ENCODE measurements at places on chromosomes 1 and 21. TPM values are rescaled to one million over a fixed set of nuclear protein-coding genes. Genes with fewer than 3 reads are reported as not detected.

SYT6 gene
- 1.3 TPM for polyA plus RNA-seq

RASAL2 gene
- 18.8 TPM for polyA plus RNA-seq

ALPL gene
- polyA plus RNA-seq: 7.6 TPM

KCNH1 gene
- polyA plus RNA-seq: 0.26 TPM

LRRIQ3 gene
- polyA plus RNA-seq: 5.7 TPM

RGS5 gene
- polyA plus RNA-seq: 10.3 TPM

ATP1A2 gene
- 5.0 TPM for polyA plus RNA-seq

WDR64 gene
- 0.35 TPM for polyA plus RNA-seq

RGL1 gene
- polyA plus RNA-seq: 158 TPM

ADORA1 gene
- 3.8 TPM for polyA plus RNA-seq

MRPL9 gene
- polyA plus RNA-seq: 113 TPM

DNA sequence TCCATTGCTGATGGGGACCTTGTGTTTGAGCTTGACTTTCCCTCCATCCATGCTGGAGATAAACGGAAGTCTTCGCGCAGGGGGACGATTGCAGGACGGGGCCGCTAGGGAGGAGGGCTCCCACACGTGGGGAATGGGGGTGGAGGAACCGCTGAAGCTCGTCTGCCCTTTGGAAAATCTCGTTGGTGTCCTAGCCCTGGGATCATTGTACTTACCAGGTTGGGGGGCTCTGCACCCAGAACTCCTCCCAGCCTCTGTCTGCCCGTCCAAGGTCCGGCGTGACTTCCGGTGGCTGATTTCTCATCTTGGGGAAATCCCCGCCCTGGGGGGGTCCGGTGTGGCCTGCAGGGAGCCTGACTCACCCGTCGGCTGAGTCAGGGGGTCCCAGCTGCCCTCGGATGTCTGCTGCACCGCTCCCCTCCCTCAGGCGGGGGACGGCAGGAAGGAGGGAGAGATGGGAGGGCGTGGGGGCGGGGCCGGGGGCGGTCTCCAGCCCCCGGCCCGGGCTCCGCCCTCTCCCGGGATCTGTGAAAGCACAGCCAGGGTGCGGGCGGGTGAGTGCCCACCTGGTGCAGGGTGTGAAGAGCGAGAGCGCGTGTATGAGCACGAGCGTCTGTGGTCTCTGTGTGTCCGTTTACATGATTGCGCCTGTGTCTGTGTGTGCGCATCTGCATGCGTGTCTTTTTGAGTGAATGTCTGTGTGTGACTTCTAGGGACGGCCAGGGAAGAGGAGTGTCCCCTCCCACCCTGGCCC is 35.8 kb downstream of the PIK3CD start:
- no peak for DNase-seq

- no peak for DNase-seq
These were observed 14.7 kb downstream of the LYPLAL1 start for GRCh38 chr1:219188331-219188803.

DNA sequence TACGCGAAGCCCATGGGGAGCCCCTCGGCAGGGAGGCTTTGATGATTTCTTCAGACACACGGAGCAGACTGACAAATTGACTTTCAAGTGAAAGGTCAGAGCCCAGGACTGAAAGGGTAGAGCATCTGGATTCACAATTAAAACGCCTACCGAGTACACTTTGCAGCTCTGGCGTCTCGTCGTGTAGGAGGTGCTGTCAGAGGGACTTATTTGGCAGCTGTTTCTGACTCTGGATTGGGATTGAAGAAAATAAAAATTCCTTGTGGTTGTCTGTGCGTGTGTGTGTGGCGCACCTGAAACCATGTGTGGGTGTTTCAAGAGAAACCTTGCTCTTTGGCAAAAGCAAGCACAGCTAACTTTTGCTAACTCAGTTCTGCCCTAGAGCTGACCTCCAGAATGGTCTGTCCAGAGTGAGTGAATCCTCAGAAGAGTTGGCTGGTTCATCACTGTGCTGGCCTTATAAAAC is 348.7 kb downstream of the HLX start:
- DNase-seq: no peak

DNA sequence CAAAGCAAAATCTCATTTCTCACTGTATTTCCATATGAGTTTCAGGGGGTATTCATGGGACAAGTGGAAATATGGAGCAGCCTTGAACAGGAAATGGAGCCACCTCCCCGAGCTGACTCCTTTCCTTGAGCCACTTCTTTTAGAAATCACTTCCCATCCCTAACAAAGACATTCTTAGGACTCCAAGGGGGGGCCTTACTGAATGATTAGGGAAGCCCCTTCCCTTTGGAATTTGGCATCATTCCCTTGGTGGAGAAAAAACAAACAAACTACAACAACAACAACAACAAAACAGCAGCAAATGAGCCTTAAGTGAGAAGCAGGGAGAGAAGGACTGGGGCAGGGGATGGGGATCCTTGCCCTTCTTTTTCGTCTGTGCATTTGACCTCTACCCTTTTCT is 278.3 kb downstream of the ZNF648 start:
- DNase-seq: no peak

DNA sequence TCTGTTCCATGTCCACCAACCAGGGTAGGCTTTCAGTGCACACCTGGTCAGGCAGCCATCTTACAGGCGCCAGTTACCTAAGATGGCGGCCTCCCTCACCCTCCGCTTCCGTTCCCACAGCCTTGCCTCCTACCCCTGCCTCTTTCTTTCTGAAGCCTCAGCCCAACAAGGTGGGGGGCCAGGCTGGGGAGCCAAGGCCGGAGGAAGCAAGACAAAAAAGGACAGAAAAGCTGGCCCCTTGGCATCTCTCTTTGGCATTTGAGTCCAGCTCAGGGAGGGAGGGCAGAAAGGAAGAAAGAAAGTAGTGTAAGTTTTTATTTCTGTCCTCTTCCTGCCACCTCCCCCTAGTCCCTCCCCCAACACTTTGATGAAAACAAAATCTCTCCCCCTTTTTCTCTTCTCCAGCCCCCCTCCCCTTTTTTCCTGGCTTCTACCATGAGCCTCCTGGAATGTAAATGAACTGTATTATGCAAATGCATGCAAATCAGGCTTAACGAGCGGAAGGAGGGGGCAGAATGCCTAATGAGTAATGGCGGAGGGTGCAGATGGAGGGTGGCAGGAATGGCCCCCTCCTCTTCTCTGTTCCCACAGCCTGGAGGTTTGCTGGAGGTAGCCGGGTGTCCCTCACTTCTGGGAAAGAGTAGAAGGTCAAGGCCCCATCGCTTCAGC is 43.8 kb downstream of the RHBG start:
- no peak for DNase-seq

DNA sequence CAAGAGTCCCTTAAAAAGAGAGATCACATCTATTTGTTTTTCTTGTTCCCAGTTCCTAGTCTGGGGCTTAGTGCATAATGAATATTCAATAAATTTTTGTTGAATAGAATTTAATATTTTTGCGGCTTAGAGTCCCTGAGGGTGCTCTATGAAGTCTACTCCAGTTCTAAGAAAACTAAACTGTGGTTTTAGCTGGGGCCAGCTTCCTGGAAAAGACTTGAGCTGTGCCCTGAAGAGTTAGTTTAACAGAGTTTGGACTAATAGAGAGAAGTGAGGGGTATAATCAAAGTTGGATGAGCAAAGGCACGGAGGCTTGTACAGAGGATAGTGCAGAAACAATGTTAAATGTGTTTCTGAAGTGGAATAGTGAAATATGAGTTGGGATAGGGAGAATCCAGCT is 168.9 kb downstream of the FASLG start:
- DNase-seq: no peak

GRCh38 chr1:61953076-61953789 is 211.0 kb downstream of the PATJ start:
- no peak for DNase-seq

DNA sequence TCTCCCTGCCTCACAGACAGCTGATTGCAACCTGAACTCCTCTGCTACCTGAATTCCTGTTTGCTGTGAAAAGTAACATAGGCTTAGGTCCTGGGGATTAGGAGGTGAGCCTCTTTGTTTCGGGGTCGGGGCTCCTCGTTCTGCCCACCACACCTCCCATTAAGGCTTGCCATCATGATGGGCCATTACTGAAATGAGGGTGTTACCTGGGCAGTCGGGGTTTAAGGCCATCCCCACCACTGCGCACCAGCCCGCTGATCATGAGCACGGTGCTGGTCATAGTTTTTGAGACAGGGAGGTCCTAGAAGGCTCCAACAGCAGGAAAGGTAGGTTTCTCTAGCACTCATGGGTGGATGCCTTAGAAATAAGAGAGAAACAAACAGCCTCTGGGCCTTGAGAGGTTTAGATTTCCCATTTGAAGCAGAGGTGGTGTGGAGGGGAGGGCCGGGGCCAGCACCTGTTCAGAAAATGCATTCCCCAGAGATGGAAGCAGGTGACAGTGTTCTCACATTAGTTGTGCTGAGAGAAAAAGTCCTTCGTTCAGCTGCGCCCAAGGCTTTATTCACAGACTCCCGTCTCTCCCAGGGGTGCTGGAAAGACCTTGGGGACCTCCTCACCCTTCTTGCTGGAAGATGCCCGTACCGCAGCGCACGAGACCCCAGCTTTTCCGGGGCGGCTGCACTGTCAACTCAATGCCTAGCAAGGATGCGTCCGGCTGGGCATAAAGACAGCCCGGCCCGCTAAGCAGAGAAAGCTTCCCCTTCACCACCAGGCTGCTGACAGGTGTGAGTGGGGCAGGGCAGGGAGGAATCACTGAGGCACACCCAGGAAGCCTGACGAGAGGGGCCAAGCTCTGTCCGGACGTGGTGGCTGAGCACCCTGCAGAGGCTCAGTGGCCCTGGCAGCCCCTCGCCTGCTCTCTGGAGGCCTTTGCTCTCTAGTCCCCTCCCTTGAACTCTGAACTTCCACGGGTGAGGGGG is 125.5 kb downstream of the PGBD5 start:
- DNase-seq: no peak

DNA sequence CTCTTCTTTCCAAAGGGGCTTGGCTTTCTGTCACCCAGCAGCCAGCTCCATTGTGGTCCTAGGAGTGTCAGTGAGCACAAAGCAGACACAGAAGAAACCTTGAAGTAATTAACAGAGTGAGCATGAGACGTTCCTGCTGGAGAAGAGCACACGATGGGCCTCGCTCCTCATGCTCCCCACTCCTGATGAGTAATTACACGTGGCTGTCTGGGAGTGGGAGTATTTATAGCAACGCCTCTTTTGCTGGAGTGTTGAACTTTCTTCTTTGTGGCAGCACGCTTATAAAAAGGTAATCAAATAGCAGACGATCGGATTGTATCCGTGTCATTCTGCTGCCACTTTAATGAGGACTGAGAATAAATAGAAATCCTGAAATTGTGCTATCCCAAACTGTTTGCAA is 185.8 kb downstream of the CAMTA1 start:
- DNase-seq: no peak

- no peak for DNase-seq
These were observed 22.9 kb downstream of the SUSD4 start for GRCh38 chr1:223341121-223341520.

DNA sequence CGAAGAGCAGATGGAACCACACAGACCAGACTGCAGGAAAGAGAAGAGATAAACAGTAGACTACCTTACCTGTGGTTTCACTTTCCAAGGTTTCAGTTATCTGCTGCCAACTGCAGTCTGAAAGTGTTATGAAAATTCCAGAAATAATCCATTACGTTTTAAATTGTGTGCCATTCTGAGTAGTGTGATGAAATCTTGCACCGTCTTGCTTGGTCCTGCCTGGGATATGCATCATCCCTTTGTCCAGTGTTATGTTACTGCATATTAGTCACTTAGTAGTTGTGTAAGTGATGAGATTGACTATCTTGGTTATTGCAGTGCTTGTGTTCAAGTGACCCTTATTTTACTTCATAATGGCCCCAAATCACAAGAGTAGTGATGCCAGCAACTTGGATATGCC is 33.9 kb downstream of the DNAJC6 start:
- no peak for DNase-seq

- DNase-seq: no peak
These were observed 534.0 kb downstream of the KIF26B start for GRCh38 chr1:245688536-245689453.

DNA sequence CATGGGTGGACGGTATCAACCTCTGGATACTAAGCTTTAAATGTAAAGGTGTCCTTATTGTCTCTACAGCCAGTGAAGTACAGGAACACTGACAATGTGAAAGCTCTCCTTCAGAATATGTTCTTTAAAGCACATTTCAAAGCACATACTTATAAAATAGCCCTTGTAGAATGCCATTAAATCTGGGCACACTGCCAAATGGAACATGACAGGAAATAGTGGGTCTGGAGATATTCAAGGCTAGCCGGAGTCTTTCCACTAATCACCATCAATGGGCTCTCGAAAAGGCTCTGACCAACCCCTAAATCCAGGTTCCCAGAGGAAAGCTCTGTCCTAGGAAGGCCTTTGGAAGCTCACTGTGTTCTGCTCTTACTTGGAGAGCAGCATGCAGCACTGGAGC is 46.6 kb downstream of the PLD5 start:
- no peak for DNase-seq

DNA sequence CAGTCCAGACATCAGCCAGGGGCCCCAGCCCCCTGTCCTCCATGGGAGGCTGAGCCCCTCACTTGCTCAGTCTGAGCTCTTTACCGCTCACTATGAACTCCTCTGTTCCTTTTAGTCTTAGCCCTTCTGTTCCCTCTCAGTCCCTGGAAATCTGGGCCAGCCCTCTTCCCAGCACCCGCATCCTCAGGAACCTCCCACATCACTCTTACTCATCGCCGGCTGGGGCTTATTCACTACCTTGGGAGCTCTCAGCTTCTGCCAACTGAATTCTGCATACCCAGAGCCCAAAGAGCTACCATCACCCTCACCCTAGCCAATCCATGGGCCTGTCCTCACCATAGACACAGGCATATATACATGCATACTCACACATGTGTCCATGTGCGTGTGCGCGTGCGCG is 11.5 kb downstream of the KNCN start:
- DNase-seq: no peak

DNA sequence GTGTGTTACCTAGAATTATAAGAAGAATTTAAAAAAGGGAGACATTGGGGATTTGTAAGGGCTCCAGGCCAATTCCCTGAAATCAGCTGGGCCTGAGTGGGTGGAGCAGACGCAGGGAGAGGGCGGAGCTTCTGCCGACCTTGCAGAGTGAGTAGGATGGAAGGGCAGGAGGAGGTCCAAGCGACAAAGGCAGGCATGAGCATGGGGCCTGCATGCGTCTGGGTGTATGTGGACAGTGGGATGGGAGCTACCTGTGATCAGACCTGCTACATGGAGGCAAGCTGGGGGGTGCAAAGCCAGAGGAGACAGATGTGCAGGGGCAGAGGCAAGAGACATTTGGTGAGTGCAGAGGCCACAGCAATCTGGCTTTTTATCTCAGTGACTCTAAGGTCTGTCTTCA is 105.3 kb upstream of the OLIG2 start:
- DNase-seq: no peak

- peak; percentile 88 for DNase-seq
These were observed 13.4 kb downstream of the PLEKHO1 start for GRCh38 chr1:150162862-150163706.

GRCh38 chr21:19557488-19557887 is 1153.9 kb upstream of the TMPRSS15 start:
- no peak for DNase-seq

DNA sequence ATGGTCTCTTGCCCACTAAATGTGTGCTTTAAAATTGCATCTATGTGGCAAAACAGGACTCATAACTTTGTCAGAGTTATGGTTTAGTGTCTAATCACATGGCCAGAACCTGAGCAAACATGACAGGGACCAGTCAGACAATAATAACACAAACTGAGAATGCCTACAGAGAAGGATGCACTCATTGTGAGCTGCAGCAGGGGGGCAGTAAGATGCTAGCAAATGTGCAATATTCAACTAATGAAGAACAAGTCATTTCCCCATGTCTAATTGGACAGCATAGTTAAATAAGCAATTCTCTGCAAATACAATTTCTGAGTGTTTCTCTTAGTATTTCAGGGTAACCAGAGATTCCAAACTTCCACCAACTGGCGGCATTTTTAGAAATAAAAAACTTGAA is 30.8 kb downstream of the SPAG17 start:
- no peak for DNase-seq

- DNase-seq: no peak
These were observed 25.2 kb upstream of the SCYL3 start for GRCh38 chr1:169918927-169919326.
